Effector memory CD4-positive, alpha-beta T cell (primary cell): ENCODE measurements at places on chromosomes 12 and 14.

DNA sequence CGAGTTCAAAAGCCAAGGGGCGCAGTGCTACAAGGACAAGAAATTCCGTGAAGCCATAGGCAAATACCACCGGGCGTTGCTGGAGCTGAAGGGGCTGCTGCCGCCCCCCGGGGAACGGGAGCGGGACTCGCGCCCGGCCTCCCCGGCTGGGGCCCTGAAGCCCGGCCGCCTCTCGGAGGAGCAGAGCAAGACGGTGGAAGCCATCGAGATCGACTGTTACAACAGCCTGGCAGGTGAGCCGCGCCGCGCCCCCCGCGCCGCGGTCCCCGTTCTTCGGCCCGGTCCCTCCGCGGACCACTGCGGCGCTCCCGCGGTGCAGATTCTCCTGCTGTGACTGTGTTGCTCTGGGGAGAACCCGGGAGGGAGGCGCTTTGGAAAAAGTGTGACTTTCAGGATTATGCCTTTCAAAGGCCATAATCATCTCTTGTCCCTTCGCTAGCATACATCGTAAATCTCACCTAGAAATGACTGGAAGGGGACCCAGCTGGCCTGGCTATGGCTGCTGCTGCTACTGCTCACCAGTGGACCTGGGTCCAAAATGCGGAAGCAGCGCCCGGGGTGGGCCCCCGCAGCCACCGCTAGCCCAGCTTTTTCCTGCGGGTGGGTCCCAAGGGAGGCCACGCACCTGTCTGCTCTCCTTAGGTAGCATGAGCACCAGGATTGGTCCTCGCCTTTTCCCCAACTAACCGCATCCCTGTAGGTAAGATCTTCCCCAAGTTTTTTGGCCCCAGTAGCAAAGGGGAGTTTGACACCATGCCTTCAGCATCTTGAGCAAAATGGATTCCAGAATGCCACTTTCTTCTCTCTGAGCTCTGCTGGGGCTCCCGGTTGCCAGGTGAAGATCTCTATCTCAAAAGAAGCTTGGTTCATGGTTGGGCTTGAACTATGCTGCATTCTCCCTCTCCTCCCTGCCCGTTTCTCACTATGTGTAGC is 853 bp downstream of the TTC9 start:
- DNase-seq = no peak

GRCh38 chr14:89302396-89302950 is 114.6 kb downstream of the FOXN3 start:
- no peak for DNase-seq

GRCh38 chr12:111748151-111748672 is 18.5 kb upstream of the ALDH2 start:
- no peak for DNase-seq

DNA sequence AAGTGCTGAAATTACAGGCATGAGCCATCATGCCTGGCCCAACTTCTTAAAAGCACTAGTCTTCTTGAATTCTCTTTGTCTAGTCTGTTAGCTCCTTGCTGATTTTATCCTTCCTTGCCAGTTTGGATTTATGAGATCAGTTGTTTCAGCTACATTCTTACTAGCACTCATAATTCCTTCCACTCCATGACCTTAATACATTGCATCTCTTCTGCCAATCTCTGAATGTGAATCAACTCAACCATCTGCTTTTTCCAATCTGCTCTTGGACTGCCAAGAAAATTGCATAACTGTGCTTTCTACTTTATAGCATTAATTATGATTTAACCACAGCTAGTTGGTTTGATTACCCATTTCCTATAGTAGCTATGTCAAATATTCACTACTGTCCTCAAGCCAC is 14.9 kb upstream of the HEATR5A start:
- DNase-seq = no peak

DNA sequence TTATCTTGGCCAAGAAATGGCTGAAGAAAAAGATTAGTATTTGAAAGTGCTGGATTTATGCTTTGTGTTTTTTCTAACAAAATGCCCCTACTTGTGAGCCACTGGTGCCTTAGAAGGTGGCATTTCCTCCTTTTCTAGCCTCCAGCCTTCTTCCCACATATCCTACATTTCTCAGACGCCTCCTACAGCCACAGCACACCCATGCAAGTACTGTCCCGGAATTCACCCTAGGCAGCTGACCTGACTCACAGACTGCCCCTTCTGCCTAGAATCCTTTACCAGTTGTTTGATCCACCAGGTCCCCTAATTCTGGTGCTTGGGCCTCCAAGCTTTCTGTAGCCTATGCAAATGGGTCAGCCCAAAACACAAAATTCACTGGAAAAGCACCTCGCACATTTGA is 166.0 kb downstream of the FOXN3 start:
- DNase-seq = no peak

- DNase-seq = no peak
Observed at GRCh38 chr14:51424561-51425251, 184.7 kb downstream of the TMX1 start.

DNA sequence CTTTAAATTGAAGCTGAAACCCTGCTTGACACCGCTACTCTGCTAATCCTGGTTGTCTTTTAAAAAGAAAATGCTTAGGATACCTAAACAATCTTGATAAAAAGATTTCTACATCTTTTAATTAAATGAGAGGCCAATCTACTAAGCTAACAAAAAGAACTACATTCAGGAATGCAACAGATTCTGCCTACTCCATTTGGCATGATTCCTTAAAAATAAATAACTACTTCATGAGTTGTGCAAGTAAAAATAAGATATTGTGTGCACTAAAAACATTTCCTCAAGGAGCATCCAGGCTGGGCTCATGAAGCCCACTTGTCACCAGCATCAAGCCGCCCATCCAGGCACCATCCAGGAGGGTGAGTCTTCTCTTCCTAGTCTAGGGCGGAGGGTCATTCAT is 197.5 kb downstream of the PAX9 start:
- DNase-seq = no peak

- no peak for DNase-seq
Observed at GRCh38 chr14:58584383-58584782, 53.4 kb upstream of the DACT1 start.

DNA sequence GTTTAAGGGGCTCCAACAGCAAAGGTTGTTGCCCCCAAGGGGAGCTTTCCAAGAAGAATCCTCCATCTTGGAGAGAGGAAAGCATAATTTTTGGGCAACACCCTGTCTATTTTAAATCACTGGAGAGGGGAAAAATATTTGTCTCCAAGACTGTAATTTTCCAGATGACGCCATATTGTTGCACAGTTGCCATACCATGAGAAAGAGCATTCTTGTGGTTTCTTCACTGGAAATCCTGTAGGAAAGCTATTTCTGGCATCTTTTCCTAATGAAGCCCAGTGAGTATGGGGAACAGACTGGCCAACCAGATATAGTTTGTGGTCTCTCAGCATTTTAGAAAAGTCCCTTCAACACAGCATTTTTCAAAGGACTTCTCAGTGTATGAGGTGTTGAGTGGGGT is 88.1 kb upstream of the MANSC4 start:
- no peak for DNase-seq
